ENCODE measurements at places on chromosomes 7 and 10. TPM values are rescaled to one million over a fixed set of nuclear protein-coding genes. Genes with fewer than 3 reads are reported as not detected.
A peak's percentile ranks its signal among the peaks of the same experiment; 100 is the strongest.

PTPRZ1 gene
- total RNA-seq, result 11.4 TPM

IL2RA gene
- total RNA-seq, result not detected

GRCh38 chr10:30979956-30980355 lies 51.7 kb downstream of the ZNF438 start:
- no peak overlapping the region for H3K4me3 ChIP-seq
- no peak overlapping the region for H3K27ac ChIP-seq
- no peaks in the 10 kb centered on the region for H3K27me3 ChIP-seq

DNA sequence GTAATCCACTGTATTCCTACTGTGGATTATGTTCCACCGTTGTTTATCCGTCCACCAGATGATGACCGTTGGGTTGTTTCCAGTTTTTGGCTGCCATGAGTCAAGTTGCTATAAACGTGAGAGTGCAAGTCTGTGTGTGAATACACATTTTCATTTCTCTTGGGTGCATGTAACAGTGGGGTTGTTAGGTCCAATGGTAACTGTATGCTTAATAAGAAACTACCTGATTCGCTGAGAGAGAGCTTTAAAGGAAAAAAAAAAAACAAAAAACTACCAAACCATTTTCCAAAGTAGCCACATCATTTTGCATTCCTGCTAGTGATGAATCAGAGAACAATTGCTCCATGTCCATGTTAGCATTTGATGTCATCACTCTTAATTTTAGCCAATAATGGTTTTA lies 15.9 kb downstream of the UBN2 start:
- no peaks in the 10 kb centered on the region for H3K4me1 ChIP-seq
- no peak for DNase-seq
- H3K36me3 ChIP-seq, result no peaks in the 10 kb centered on the region
- peaks cover 2% of the 10 kb centered on the region for H3K27me3 ChIP-seq
- H3K27ac ChIP-seq, result no peak overlapping the region
- H3K4me3 ChIP-seq, result no peak overlapping the region

GRCh38 chr7:99791667-99792369 lies 7.8 kb upstream of the CYP3A4 start:
- DNase-seq, result no peak
- H3K4me1 ChIP-seq, result no peaks in the 10 kb centered on the region
- no peaks in the 10 kb centered on the region for H3K27me3 ChIP-seq
- H3K27ac ChIP-seq, result peak overlapping the region; percentile 15
- H3K36me3 ChIP-seq, result no peaks in the 10 kb centered on the region
- H3K4me3 ChIP-seq, result no peak overlapping the region
